Stimulated activated CD4-positive, alpha-beta T cell treated with anti-CD3 and anti-CD28 coated beads, Interleukin-1b, Interleukin-23, amount 100 ng/mL, for 48 hours (primary cell): ENCODE measurements at places on chromosomes 3 and 15.

DNA sequence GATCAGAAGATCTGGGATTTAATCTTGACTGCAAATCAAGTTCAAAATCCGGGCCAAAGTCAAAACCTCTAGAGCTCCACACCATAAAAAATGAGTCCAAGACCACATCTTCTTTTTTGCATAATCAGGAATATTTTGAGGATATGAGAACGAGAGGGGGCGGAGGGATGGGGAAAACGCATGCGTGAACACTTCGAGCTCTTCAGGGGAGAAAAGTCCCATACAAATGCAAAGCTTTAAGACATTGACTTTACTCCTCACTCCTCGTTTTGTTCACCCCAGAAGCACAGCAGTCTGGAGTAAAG is 68.2 kb downstream of the SUMF1 start:
- DNase-seq, result no peak

DNA sequence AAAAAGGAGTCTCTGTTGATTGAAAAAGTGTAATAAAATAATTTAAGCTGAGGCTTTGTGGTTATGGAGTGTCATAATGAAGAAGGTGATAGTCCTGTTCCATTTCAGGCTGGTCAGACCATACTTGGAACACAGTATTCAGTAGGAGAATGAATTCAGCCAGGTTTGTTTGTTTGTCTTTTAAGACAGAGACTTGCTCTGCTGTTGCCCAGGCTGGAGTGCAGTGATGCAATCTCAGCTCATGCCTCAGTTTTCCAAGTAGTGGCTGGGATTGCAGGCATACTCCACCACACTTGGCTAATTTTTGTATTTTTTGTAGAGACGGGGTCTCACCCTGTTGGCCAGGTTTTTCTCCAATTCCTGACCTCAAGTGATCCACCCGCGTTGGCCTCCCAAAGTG is 33.5 kb downstream of the IQGAP1 start:
- DNase-seq, result no peak

DNA sequence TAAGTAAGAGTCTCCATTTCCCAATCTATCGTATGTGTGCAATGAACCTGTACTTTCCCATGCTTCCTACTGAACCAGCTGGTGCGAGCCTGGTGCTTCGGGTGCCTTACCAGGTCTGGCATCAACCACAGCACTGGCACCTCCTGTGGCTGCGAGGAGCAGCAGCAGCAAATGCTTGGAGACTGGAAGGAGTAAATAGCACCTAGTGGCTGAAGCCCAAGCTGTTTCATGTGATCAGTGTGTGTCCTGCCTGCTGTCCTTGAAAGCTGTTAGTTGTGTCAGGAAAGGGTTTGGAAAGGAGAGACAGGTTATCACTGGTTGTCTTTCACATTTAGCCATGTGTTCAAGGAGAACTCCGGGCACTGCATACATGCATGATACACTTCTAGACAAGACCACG is 31.8 kb downstream of the PCOLCE2 start:
- DNase-seq, result no peak

DNA sequence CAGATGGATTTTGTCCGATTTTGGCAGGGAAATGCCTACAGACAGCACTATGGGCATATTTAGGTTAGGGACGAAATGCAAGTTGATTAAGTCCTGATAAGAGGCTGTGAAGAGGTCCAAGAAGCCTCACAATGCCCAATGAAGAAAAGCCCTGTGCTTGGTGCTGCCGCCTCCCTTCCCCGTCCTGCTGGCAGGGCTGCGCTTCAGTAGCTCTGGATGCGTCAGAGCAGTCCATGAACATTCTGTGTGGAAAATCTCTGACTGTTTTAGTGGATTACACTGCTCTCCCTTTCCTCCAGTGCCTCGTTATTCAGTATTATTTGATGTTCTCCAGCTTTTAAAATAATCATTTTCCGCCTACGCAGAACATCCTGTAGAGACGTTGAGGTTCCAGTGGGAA is 39.6 kb downstream of the MLH1 start:
- no peak for DNase-seq

- DNase-seq, result no peak
Observed at GRCh38 chr3:39130693-39131265, 22.6 kb downstream of the CSRNP1 start.

GRCh38 chr3:125606291-125606690 is 11.0 kb upstream of the OSBPL11 start:
- no peak for DNase-seq
